Upper lobe of right lung (tissue), 1 donor: ENCODE measurements at places on chromosomes 5 and 9. TPM values are rescaled to one million over a fixed set of nuclear protein-coding genes. Genes with fewer than 3 reads are reported as not detected.
A peak's percentile ranks its signal among the peaks of the same experiment; 100 is the strongest.

- no peak overlapping the region for H3K27ac ChIP-seq
- H3K36me3 ChIP-seq: no peaks in the 10 kb centered on the region
- DNase-seq: no peak
- H3K4me3 ChIP-seq: no peak overlapping the region
- no peaks in the 10 kb centered on the region for H3K27me3 ChIP-seq
These were observed 248.0 kb downstream of the DRD1 start for GRCh38 chr5:175195698-175196656.

GRCh38 chr9:96420468-96421219 is 2.5 kb upstream of the ZNF367 start:
- peak overlapping the region; percentile 100 for H3K27ac ChIP-seq
- H3K27me3 ChIP-seq: no peaks in the 10 kb centered on the region
- H3K4me1 ChIP-seq: peaks cover 26% of the 10 kb centered on the region

DNA sequence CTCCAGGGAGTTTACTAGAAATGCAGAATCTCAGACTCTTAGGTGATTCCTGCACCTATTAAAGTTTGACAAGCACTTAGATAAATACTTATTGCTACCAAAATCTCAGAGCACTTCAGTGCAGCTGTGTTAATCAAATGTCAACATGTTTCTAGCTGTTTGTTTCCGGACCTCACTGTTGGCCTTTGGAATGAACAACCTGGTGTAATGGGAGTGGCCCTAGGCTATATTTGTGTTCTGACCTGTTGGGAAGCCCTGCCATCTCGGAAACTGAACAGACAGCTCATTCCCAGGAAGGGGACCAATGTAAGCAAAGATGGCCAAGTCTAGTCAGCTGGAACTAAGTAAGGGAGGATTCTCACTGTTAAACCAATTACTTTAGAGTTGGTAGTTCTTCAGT is 145.0 kb upstream of the SLC28A3 start:
- H3K4me1 ChIP-seq: no peaks in the 10 kb centered on the region
- H3K27me3 ChIP-seq: no peaks in the 10 kb centered on the region

DNA sequence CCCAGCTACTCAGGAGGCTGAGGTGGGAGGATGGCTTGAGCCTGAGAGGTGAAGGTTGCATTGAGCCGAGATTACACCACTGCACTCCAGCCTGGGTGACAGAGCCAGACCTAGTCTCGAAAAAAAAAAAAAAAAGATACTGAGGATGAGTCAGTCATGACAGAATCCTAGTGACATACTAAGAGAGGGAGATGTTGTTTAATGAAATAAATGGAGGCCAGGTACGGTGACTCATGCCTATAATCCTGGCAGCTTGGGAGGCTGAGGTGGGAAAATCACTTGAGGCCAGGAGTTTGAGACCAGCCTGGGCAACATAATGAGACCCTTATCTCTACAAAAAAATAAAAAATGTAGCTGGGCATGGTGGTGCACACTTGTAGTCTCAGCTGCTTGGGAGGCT is 107.2 kb downstream of the ZFAND5 start:
- no peak for DNase-seq
- no peak overlapping the region for H3K27ac ChIP-seq
- H3K4me1 ChIP-seq: no peaks in the 10 kb centered on the region
- no peaks in the 10 kb centered on the region for H3K27me3 ChIP-seq
- no peak overlapping the region for H3K4me3 ChIP-seq
- no peaks in the 10 kb centered on the region for H3K36me3 ChIP-seq

DNA sequence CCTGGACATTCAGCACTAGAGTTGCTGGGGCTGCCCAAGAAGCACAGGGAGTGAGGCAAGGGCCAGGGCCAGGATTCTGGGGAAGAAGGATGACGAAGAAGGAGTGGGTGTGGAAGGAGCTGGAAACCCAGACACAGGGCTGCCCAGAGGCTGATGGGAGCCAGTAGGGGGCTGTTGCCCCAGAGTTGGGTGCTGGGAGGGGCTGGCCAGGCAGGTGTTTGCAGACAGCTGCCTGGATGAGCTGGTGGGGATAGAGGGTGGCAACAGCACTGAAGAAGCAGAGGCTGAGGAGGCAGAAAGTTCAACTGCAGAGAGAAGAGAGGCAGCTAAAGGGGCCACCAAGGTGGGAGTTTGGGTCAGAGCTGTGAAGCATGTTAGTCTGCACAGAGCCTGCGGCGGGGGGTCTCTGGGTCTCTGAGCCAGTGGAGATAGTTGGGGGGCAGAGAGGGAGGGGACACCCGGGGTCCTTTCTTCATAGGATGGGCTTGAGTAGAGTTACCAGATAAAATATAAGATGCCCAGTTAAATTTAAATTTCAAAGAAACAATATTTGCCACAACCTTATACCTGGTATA is 2.5 kb upstream of the AQP7 start:
- H3K27me3 ChIP-seq: no peaks in the 10 kb centered on the region
- no peak overlapping the region for H3K4me3 ChIP-seq
- no peak overlapping the region for H3K27ac ChIP-seq
- no peak for DNase-seq

DNA sequence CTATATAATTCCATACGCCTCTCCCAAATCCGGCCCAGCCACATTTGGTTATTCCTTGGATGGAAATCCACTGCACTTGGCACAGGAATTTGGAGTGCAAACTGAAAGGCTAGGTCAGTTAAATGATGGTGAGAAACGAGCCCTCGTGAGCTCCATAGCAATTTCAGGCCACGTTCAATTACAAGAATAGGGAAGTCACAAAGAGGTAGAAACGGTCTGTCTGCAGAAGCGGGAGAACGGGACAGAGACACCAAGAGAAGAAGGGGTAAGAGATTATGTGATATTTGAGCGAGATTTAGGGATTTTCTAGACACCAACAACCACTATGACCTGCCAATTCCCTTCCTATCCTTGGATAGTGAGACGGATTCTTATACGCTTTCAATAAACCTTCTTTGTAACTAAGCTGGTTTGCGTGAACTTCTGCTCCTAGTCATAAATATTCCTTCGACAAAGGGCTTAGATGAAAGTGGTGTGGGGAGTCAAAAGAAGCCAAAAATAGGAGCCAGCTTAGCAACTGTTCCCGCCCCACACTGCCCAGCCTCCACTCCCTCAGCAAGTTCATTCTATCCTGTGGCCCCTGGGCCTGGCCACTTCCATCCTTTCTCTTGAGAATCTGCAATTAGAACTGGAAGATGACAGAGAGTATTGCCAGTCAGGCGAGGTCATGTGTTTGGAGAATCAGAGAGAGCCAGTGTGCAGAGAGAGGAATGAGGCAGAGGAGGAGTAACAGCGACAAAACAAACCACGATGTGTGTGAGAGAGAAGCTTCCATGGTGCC is 118.4 kb downstream of the ZNF608 start:
- DNase-seq: no peak
- no peak overlapping the region for H3K4me3 ChIP-seq
- no peaks in the 10 kb centered on the region for H3K4me1 ChIP-seq
- H3K27ac ChIP-seq: no peak overlapping the region
- no peaks in the 10 kb centered on the region for H3K27me3 ChIP-seq

DNA sequence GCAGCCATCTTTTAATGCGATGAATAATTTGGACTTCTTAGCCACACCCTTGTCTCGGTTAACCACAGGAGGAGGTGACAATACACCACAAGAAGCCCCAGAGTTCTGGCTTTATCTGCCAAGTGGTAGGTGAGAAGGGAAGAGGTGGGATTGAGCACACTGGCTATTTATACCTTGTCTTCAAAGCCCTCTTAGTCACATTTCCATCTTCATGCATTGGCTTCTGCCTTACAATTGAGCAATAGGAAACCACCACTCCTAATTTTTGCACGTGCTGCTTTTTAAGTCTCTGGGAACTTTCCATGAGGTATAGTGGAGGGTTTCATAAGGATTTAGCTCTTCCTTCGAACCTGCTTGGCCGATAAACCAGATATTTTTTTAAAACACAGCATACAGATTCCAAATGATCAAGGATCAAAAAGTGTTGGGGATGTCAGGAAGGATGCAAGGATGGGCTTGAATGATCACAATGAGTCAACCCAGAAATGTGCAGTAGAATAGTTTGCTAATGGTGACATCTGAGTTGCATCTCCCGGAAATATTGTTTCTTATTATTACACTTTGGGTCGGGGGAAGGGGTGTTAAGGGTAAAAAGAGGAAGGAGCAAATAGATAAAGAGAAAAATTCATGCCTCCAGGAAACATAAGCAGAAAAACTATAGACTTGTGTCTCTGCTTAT is 25.5 kb downstream of the PLAC8L1 start:
- H3K27ac ChIP-seq: no peak overlapping the region
- no peaks in the 10 kb centered on the region for H3K36me3 ChIP-seq
- DNase-seq: no peak
- H3K4me1 ChIP-seq: no peaks in the 10 kb centered on the region
- no peak overlapping the region for H3K4me3 ChIP-seq
- no peaks in the 10 kb centered on the region for H3K27me3 ChIP-seq

DNA sequence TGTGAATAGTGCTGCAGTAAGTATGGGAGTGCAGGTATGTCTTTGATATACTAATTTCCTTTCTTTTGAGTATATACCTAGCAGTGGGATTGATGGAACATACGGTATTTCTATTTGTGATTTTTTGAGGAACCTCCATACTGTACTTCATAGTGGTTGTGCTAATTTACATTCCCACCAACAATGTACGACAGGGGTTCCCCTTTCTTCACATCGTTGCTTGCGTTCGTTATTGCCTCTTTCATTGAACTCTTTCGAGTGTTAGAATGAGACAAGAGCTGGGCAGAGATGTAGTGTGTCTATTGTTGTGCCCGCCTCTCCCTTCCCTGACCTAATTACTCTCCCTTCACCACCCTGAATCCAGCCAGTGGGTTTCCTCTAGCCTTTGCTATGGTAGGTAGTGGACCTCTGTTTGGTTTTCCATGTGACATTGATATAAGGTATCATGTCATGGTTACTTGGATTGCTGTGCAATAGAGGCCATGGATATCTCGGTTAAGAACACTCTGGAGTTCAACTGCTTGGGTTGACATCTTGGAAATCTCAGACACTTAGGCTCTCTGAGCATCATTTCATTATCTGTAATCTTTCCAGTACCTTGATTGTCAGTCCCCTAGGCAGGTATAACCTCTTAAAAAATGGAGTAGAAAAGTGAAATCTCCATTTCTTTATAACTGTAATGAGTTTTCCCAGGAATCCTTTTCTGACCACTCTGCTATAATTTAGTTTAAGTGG is 19.5 kb downstream of the AOPEP start:
- H3K4me3 ChIP-seq: no peak overlapping the region
- H3K27ac ChIP-seq: no peak overlapping the region
- H3K36me3 ChIP-seq: no peaks in the 10 kb centered on the region
- H3K27me3 ChIP-seq: no peaks in the 10 kb centered on the region
- DNase-seq: no peak
- peaks cover 11% of the 10 kb centered on the region for H3K4me1 ChIP-seq

- peaks cover 40% of the 10 kb centered on the region for H3K36me3 ChIP-seq
- peak overlapping the region; percentile 61 for H3K4me3 ChIP-seq
- peaks cover 82% of the 10 kb centered on the region for H3K4me1 ChIP-seq
- H3K27me3 ChIP-seq: no peaks in the 10 kb centered on the region
- DNase-seq: peak; percentile 73
These were observed 29.3 kb downstream of the PTPA start for GRCh38 chr9:129140397-129141065.

GRCh38 chr5:157150995-157151394 is 8.3 kb upstream of the MED7 start:
- DNase-seq: no peak
- H3K4me1 ChIP-seq: no peaks in the 10 kb centered on the region
- no peak overlapping the region for H3K27ac ChIP-seq
- H3K27me3 ChIP-seq: no peaks in the 10 kb centered on the region

GRCh38 chr5:68261169-68261568 is 45.6 kb downstream of the PIK3R1 start:
- no peak overlapping the region for H3K4me3 ChIP-seq
- H3K4me1 ChIP-seq: peaks cover 76% of the 10 kb centered on the region
- no peaks in the 10 kb centered on the region for H3K27me3 ChIP-seq
- DNase-seq: no peak
- no peak overlapping the region for H3K27ac ChIP-seq

GRCh38 chr9:125406810-125407087 is 145.1 kb downstream of the GAPVD1 start:
- no peak overlapping the region for H3K27ac ChIP-seq
- H3K4me3 ChIP-seq: no peak overlapping the region
- H3K36me3 ChIP-seq: no peaks in the 10 kb centered on the region
- no peaks in the 10 kb centered on the region for H3K27me3 ChIP-seq

GRCh38 chr5:56476487-56476856 is 243.3 kb upstream of the ANKRD55 start:
- no peaks in the 10 kb centered on the region for H3K36me3 ChIP-seq
- peaks cover 13% of the 10 kb centered on the region for H3K4me1 ChIP-seq
- no peak overlapping the region for H3K27ac ChIP-seq
- H3K27me3 ChIP-seq: no peaks in the 10 kb centered on the region
- no peak overlapping the region for H3K4me3 ChIP-seq

GRCh38 chr5:17989036-17989435 is 354.8 kb downstream of the TAF11L14 start:
- H3K27ac ChIP-seq: no peak overlapping the region
- H3K36me3 ChIP-seq: no peaks in the 10 kb centered on the region
- H3K4me1 ChIP-seq: no peaks in the 10 kb centered on the region
- H3K27me3 ChIP-seq: no peaks in the 10 kb centered on the region
- DNase-seq: no peak
- no peak overlapping the region for H3K4me3 ChIP-seq

DNA sequence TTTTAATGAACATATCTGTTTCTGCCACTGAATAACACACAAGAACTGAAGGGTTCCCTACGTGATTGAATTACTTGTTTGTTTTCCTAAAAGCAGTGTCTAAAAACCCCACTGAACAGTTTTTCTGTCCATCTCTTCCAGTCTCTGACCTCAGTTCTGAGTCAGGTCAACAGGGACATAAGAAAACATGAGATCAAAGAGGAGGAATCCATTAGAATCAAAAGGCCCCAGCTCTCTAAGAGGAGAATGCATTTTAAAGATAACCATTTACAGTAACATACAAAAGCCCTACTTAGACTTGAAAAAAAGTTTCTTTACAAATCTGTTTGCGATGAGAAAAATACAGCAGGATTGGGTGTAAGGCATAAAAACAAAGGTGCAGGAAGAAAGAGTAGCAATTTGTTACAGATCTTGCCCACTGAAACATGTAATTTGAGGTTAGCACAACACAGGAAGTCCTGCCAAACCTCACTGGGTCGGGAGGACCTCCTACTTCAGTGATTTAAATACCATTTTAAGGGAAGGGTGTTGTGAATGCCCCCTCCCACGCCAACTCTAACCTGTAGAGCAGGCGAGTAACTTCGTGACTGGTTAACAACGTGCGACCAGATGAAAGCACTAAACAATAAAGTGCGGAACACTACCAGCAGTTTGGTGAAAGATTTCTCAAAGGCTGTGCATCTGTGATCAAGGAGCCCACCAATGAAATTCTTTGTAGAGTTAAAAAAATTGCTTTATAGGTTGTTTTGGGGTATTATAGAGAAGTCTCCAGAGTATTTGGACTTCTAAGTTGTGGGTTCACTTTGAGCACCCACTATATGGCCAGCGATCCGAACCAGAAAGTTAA is 1.3 kb downstream of the QSOX2 start:
- no peaks in the 10 kb centered on the region for H3K27me3 ChIP-seq
- peak overlapping the region; percentile 78 for H3K4me3 ChIP-seq
- no peak for DNase-seq
- H3K4me1 ChIP-seq: peaks cover 25% of the 10 kb centered on the region
- no peaks in the 10 kb centered on the region for H3K36me3 ChIP-seq

The CNTNAP3B gene
- total RNA-seq: 9.3 TPM

The PDCD1LG2 gene
- 6.3 TPM for total RNA-seq

The ENTPD8 gene
- not detected for total RNA-seq

The GABBR2 gene
- total RNA-seq: 0.84 TPM

The SMC2 gene
- 7.8 TPM for total RNA-seq

The FAM193B gene
- 76.3 TPM for total RNA-seq

The LCN1 gene
- total RNA-seq: not detected

The CTXN3 gene
- not detected for total RNA-seq

The RHOBTB3 gene
- 54.2 TPM for total RNA-seq

The MYOT gene
- not detected for total RNA-seq

The UBE2D2 gene
- 95.9 TPM for total RNA-seq

The AIF1L gene
- 12.3 TPM for total RNA-seq

The NTNG2 gene
- 7.6 TPM for total RNA-seq

The LRRC70 gene
- total RNA-seq: 2.4 TPM

The NEUROG1 gene
- total RNA-seq: not detected
